Activated T-cell treated with anti-CD3 and anti-CD28 coated beads, Interleukin-2, amount 50 U/mL, for 24 hours (primary cell): ENCODE measurements at places on chromosomes 3 and 15.

- DNase-seq, result no peak
Measured at GRCh38 chr3:183394150-183394549, 34.3 kb downstream of the MCF2L2 start.

DNA sequence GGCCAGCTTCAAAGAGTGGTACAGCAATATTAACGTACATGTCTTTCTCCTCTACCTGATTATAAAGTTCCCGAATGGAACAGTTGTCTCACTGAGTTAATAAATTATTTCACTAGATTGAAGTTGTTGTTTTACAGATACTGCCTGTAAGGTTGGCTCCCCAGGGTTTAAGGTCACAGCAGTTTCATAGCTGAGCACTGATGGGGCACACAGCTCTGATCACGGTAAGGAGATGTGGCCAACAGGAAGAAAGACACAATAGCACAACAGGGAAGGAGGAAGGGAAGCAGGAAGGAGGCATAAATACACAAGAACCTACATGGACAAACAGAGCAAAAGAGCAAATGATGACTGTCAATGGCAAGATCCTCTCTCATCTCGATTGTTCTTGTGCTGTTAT lies 215.6 kb downstream of the WNT5A start:
- no peak for DNase-seq

DNA sequence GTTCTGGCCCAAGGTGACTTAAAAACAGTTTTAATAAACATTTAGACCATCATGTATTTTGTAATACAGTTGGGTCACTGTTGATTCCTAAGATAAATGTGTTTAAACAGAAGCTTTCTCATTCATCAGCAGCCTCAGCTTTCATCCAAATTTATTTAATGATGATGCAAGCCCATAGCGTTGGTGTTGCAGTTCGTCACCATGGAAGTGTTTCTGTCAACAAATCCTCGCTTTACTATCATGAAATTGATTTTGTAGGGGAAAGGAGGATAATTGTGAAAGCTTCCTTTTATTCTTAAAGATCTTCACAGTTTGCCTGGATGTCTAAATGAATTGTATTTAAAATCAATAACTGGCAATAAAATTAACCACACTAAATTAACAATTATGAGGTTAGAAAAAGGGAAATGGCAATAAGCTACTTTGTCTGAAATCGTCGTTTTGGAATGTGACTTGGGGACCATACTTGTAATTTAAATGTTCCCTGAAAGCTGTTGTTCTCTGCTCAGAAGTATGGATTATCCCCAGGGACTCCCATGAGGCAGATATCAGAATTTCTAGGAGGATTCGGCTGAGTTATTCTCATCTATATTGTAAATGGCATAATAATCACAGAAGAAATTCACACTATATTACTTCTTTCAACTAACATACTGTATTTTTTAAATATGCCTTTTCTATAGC lies 29.0 kb downstream of the CMSS1 start:
- no peak for DNase-seq

GRCh38 chr15:42108189-42108588 lies 13.8 kb upstream of the PLA2G4D start:
- no peak for DNase-seq

DNA sequence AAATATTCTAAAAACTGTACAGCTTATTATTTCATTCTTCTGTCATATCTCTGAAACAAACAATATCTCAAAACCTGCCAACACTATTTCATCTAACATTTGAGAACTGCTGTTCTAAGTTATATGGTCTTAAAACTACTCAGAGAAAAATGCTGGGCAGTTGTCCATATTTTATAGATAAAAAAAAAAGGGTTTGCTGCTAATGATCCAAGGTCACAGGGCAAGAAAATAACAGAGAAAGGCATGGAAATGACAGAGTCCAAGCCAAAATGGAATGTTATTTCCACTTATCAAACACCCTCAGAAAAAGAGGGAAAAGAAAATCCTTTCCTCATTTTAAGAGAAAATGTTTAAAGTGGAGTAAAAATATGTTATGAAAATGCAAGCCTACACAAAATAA lies 313.1 kb downstream of the CADM2 start:
- DNase-seq, result no peak
